ENCODE measurements at places on chromosomes 12 and 14. TPM values are rescaled to one million over a fixed set of nuclear protein-coding genes. Genes with fewer than 3 reads are reported as not detected.

Gene PROX2
- not detected for total RNA-seq

DNA sequence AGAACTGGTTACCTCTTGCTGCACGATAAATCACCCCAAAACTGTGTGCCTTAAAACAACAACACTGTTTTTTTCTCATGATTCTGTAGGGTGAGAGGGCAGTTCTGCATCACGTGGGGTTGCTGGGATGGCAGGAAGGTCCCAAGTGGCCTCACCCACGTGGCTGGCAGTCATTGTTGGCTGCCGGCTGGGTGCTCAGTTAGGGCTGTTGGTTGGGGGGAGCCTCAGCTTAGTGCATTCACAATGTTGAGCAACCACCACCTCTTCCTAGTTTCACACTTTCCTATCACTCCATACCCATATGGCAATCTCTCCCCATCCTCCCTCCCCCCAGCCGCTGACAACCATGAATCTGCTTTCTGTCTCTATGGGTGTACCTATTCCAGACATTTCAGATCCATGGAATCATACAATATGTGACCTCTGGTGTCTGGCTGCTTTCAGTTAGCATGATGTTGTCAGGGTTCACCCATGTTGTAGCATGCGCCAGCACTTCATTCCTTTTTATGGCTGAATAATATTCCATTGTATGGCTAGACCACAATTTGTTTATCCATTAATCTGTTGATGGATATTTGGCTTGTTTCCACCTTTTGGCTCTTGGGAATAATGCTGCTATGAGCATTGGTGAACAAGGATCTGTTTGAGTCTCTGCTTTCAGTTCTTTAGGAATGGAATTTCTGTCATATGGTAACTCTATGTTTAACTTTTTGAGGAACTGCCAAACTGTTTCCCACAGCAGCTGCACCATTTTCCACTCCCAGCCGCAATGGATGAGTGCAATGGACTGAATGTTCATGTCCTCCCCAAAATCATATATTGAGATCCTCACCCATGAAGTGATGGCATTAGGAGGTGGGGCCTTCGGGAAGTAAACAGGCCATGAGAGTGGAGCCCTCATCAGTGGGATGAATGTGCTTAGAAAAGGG, 11.2 kb upstream of the POP5 start:
- no peak for DNase-seq
- H3K27me3 ChIP-seq = peaks cover 7% of the 10 kb centered on the region
- H3K36me3 ChIP-seq = no peaks in the 10 kb centered on the region
- no peaks in the 10 kb centered on the region for H3K4me1 ChIP-seq
- no peak overlapping the region for H3K4me3 ChIP-seq
- no peak overlapping the region for H3K27ac ChIP-seq

GRCh38 chr12:56487448-56488040, 417 bp downstream of the GLS2 start:
- H3K36me3 ChIP-seq = peaks cover 2% of the 10 kb centered on the region
- no peak overlapping the region for H3K27ac ChIP-seq
- DNase-seq = peak; percentile 17
- H3K27me3 ChIP-seq = peaks cover 55% of the 10 kb centered on the region
- H3K4me1 ChIP-seq = peaks cover 6% of the 10 kb centered on the region
- peak overlapping the region; percentile 75 for H3K4me3 ChIP-seq

Gene AJUBA
- 97.1 TPM for total RNA-seq

- no peak overlapping the region for H3K4me3 ChIP-seq
- H3K27me3 ChIP-seq = no peaks in the 10 kb centered on the region
- no peak for DNase-seq
- peaks cover 2% of the 10 kb centered on the region for H3K4me1 ChIP-seq
- H3K27ac ChIP-seq = no peak overlapping the region
- H3K36me3 ChIP-seq = peaks cover 4% of the 10 kb centered on the region
Observed at GRCh38 chr12:75613981-75614380, 102.6 kb upstream of the KRR1 start.

Gene SLC24A4
- not detected for total RNA-seq

- H3K36me3 ChIP-seq = no peaks in the 10 kb centered on the region
- peaks cover 29% of the 10 kb centered on the region for H3K27me3 ChIP-seq
- no peak overlapping the region for H3K27ac ChIP-seq
- DNase-seq = no peak
- H3K4me3 ChIP-seq = no peak overlapping the region
Observed at GRCh38 chr14:59069163-59069854, 119.2 kb upstream of the DAAM1 start.

- H3K4me3 ChIP-seq = no peak overlapping the region
- no peak for DNase-seq
- H3K36me3 ChIP-seq = no peaks in the 10 kb centered on the region
Observed at GRCh38 chr14:104293851-104294627, 155.7 kb downstream of the KIF26A start.

DNA sequence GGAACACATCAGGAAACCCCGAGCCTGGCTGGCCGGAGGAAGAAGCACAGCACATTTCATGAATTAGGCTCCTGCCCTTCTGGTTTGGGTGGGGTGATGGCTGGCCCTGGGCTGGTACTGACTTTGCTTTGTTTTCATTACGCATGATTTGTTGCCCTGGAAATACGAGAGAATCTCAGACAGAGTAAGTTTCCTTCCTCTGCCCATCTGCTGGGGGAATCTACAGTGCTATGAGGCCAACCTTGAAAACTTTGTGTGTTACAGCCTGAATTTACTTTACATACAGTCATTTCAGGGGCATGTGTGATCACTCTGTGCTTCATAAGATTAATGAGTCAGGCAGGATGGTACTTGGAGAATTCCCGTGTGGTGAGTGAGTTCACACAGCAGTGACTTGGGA, 20.5 kb upstream of the SLC5A8 start:
- no peak overlapping the region for H3K4me3 ChIP-seq
- no peaks in the 10 kb centered on the region for H3K27me3 ChIP-seq
- DNase-seq = no peak
- H3K4me1 ChIP-seq = no peaks in the 10 kb centered on the region

Gene SYNDIG1L
- total RNA-seq = 0.34 TPM

Gene SLC7A8
- total RNA-seq = 28.3 TPM

GRCh38 chr12:44497044-44497443, 379.1 kb downstream of the NELL2 start:
- H3K36me3 ChIP-seq = no peaks in the 10 kb centered on the region
- no peak for DNase-seq
- H3K27ac ChIP-seq = no peak overlapping the region
- H3K4me3 ChIP-seq = no peak overlapping the region
- H3K4me1 ChIP-seq = no peaks in the 10 kb centered on the region

DNA sequence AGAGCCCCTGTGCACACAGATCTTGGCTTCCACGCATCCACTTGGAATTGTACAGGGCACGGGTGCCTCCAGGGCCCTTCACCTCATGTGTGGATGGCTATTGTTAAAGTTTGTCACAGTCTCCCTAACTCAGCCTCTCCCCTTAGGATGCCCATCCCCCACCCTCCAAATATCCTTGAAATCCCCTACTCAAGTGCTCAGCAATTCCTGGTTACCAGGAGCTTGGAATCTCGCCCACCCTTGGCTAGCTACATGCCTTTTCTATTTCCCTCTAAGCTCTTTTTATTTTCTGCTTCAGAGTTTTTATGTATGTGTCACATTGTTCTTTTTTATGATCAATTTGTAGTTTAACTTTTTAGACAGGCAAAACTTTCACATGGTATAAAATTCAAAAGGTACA, 13.0 kb upstream of the NR1H4 start:
- no peak overlapping the region for H3K27ac ChIP-seq
- H3K4me1 ChIP-seq = peaks cover 15% of the 10 kb centered on the region
- no peak overlapping the region for H3K4me3 ChIP-seq
- H3K36me3 ChIP-seq = no peaks in the 10 kb centered on the region

Gene DAD1
- total RNA-seq = 149 TPM

Gene HOXC5
- 2.7 TPM for total RNA-seq

GRCh38 chr12:57775563-57776246, 3.3 kb downstream of the EEF1AKMT3 start:
- DNase-seq = no peak
- peak overlapping the region; percentile 8 for H3K4me3 ChIP-seq
- H3K27ac ChIP-seq = no peak overlapping the region
- H3K4me1 ChIP-seq = peaks cover 9% of the 10 kb centered on the region
- H3K27me3 ChIP-seq = peaks cover 2% of the 10 kb centered on the region

- no peaks in the 10 kb centered on the region for H3K4me1 ChIP-seq
- DNase-seq = no peak
- H3K4me3 ChIP-seq = no peak overlapping the region
- peaks cover 2% of the 10 kb centered on the region for H3K36me3 ChIP-seq
- H3K27me3 ChIP-seq = no peaks in the 10 kb centered on the region
Observed at GRCh38 chr12:44143175-44143574, 307.3 kb downstream of the TMEM117 start.

GRCh38 chr12:11347810-11348209, 37.6 kb upstream of the PRB4 start:
- no peak overlapping the region for H3K4me3 ChIP-seq
- H3K4me1 ChIP-seq = peaks cover 3% of the 10 kb centered on the region
- H3K27ac ChIP-seq = no peak overlapping the region
- no peaks in the 10 kb centered on the region for H3K36me3 ChIP-seq
- DNase-seq = no peak

- H3K36me3 ChIP-seq = peaks cover 2% of the 10 kb centered on the region
- no peak for DNase-seq
- no peak overlapping the region for H3K4me3 ChIP-seq
Observed at GRCh38 chr12:31897781-31898503, 61.3 kb upstream of the RESF1 start.

DNA sequence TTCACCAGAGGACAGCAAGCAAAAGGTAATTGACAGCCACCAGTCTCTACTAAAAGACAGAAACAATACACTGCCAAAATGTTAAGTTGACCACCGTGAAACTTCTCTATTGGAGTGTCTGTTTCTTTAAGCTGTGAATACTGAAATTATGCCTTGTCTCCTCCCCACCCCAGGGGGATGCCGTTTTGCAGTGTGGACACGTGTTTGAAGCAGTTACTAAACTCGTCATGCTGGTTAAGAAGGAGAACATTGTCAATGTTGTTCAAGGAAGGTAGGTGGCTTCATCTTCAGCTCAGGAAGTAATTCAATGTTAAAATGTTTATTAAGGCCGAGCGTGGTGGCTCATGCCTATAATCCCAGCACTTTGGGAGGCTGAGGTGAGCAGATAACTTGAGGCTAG, 32.8 kb downstream of the KCTD10 start:
- no peaks in the 10 kb centered on the region for H3K27me3 ChIP-seq
- no peak for DNase-seq
- peaks cover 5% of the 10 kb centered on the region for H3K36me3 ChIP-seq
- no peak overlapping the region for H3K27ac ChIP-seq
- no peaks in the 10 kb centered on the region for H3K4me1 ChIP-seq

Gene LRP1
- total RNA-seq = 95.7 TPM

DNA sequence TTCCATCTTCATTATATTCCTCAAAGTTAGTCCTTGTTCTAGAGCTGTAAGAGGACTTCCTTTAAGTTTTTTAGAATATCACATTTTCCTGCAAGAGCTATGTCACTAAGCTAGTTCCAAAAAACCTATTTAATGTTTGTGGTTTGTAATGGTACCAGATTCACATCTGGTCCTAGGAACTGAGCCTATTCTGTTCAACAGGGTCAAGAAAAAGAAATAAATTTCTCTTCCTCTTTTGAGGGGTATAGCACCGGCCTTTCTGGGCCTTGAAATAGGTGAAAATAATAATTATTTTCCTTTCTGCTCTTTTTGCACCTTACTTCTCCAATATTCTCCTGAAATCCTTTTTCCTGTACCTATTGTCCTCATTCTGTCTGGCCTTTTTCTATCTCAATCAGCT, 3.6 kb upstream of the STXBP6 start:
- peaks cover 8% of the 10 kb centered on the region for H3K4me1 ChIP-seq
- H3K27me3 ChIP-seq = peaks cover 46% of the 10 kb centered on the region
- no peak overlapping the region for H3K27ac ChIP-seq
- no peak overlapping the region for H3K4me3 ChIP-seq

DNA sequence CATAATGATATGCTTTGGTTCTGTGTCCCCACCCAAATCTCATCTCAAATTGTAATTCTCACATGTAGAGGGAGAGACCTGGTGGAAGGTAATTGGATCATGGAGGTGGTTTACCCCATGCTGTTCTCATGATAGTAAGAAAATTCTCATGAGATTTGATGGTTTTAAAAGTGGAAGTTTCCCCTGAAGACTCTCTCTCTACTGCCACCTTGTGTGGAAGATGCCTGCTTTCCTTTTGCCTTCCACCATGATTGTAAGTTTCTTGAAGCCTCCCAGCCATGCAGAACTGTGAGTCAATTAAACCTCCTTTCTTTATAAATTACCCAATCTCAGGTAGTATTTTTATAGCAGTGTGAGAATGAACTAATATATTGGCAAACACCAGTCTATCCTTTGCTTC, 260.4 kb upstream of the PPFIA2 start:
- H3K4me3 ChIP-seq = no peak overlapping the region
- peaks cover 6% of the 10 kb centered on the region for H3K4me1 ChIP-seq
- no peaks in the 10 kb centered on the region for H3K36me3 ChIP-seq
- H3K27me3 ChIP-seq = no peaks in the 10 kb centered on the region
- no peak for DNase-seq

Gene LIMA1
- total RNA-seq = 39.9 TPM

Gene TMEM229B
- 1.8 TPM for total RNA-seq

Gene GZMH
- total RNA-seq = not detected

Gene COCH
- total RNA-seq = 32.5 TPM

DNA sequence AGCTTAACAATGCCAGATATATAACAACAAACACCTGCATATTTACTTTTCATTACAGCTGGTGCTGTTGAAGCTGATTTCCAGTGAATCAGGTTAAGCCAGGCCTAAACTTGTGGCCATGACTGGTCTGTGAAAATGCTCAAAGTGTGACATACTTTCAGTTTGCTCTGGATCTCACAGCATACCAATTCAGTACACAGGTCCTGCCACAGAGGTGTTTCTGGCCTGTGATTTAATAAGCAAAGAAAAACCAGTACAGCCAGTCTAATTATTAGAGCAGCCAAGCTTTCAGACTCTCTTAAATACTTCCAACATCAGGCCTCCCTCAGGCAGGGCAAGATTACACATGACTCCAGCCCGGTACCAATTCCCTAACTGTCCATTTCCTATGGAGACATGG, 27.4 kb upstream of the TMCC3 start:
- no peaks in the 10 kb centered on the region for H3K36me3 ChIP-seq
- peaks cover 12% of the 10 kb centered on the region for H3K4me1 ChIP-seq
- no peak overlapping the region for H3K27ac ChIP-seq
- no peaks in the 10 kb centered on the region for H3K27me3 ChIP-seq

Gene PIANP
- 2.0 TPM for total RNA-seq
